Pulmonary artery endothelial cell (primary cell): ENCODE measurements at places on chromosomes 6 and 20.

DNA sequence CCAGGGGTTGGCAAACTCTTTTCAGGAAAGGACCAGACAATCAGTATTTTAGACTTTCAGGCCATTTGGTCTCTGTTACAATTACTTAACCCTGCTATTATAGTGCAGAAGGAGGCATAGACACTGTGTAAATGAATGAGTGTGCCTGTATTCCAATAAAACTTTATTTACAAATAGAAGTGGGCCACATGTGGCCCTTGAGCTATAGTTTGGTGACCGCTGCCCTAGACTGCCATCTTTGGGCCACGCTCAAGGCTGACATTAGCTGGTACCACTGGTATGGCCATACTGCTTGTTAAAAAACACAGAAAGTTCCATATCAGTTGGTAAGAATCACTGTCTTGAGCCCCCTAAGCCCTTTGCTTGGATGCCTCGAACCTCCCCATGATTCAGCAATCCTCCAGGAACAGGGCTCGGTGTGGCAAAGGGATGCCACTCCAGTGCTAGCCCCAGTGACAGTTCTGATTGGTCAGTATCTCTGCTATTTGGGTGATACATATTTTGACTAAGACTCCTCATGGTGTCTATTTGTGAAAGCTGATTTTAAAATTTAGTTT is 23.3 kb upstream of the SNRNP48 start:
- no peak for DNase-seq

DNA sequence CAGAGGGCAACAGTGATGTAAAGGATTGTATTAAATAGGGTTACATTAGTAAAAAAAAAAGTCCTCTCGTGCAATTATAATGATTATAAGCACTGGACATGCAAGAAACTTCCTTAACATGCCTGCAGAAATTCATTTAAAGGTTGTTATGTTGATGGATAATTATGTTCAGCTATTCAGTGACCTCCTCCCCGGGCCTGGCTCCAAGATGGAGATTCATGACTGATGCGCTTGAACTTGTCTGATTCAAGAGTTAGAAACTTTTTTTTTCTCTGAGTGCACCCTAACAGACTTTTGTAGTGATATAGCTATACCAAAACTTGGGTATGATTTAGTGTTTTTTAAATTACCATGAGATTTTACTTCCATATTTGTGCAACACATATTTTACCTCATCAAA is 1170.0 kb upstream of the CITED2 start:
- no peak for DNase-seq

DNA sequence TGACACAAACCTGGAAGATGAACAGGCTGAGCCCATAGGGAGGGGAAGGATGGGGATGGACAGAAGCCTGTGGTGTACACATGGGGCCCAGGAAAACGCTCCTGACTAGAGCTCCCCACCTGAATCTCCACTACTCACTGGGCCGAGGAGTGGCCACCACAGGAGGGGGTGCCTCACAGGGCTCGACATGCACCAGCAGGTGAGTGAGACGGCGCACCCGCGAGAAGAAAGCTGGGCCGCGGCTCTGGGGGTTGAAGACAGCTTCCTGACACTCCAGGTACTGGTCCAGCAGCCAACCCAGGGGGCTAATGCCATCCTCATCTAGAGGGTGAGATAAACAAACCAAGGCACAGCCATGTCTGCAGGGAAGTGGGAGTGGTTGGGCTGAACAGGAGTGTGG is 10.3 kb downstream of the CUL7 start:
- DNase-seq: no peak

DNA sequence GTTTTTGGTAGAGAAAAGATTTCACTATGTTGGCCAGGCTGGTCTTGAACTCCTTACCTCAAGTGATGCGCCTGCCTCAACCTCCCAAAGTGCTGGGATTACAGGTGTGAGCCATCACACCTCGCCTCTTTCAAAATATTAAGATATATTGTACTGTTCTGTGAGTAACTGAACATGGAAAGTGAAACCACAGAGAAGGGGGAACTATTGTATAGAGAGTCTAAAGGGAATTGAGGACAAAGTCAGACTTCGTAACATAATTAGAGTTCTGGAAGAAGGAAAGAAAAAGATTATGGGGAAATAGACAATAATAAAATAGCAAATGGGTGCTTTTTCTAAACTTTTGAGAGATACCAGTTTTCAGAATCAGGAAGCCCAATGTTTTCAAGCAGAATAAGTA is 17.4 kb upstream of the AKAP7 start:
- DNase-seq: no peak

GRCh38 chr6:81766482-81767069 is 14.1 kb upstream of the TENT5A start:
- DNase-seq: peak; percentile 65
